ENCODE measurements at places on chromosomes 6 and 20. TPM values are rescaled to one million over a fixed set of nuclear protein-coding genes. Genes with fewer than 3 reads are reported as not detected.

- H3K36me3 ChIP-seq: no peaks in the 10 kb centered on the region
- H3K4me1 ChIP-seq: peaks cover 3% of the 10 kb centered on the region
- H3K4me3 ChIP-seq: peak within 1 kb of the TSS; percentile 65
- peak within 1 kb of the TSS; percentile 69 for H3K27ac ChIP-seq
These were observed at the start of gene ERGIC3 for GRCh38 chr20:35541783-35542662. TSS of gene ERGIC3 (plus strand) at chr20:35542078. CDS start at chr20:35542098, 20 bp downstream.

DNA sequence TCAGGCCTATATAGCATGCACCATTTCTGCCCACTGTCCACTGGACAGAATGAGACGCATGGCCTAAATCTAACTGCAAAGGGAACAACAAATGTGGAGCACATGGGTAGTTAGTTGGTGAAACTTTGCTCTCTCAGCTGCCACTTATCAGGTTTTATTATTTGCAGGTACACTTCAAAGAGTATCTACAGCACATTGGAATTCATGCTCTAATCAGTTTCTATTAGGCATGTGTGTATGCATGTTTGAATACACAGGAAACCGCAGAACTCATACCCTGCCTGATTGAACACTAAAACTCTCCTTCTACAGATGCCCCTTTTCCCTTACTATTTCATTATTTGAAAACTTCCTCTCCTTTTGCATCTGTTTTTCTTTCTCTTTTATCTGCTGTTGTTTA lies 97.4 kb upstream of the HSF2 start:
- no peaks in the 10 kb centered on the region for H3K4me1 ChIP-seq
- H3K27ac ChIP-seq: no peak overlapping the region
- DNase-seq: no peak
- no peaks in the 10 kb centered on the region for H3K27me3 ChIP-seq

GRCh38 chr6:159931112-159931511 lies 37.8 kb upstream of the IGF2R start:
- H3K4me1 ChIP-seq: no peaks in the 10 kb centered on the region
- no peak overlapping the region for H3K27ac ChIP-seq
- H3K4me3 ChIP-seq: no peak overlapping the region
- no peaks in the 10 kb centered on the region for H3K27me3 ChIP-seq
- DNase-seq: no peak
- H3K36me3 ChIP-seq: no peaks in the 10 kb centered on the region

DNA sequence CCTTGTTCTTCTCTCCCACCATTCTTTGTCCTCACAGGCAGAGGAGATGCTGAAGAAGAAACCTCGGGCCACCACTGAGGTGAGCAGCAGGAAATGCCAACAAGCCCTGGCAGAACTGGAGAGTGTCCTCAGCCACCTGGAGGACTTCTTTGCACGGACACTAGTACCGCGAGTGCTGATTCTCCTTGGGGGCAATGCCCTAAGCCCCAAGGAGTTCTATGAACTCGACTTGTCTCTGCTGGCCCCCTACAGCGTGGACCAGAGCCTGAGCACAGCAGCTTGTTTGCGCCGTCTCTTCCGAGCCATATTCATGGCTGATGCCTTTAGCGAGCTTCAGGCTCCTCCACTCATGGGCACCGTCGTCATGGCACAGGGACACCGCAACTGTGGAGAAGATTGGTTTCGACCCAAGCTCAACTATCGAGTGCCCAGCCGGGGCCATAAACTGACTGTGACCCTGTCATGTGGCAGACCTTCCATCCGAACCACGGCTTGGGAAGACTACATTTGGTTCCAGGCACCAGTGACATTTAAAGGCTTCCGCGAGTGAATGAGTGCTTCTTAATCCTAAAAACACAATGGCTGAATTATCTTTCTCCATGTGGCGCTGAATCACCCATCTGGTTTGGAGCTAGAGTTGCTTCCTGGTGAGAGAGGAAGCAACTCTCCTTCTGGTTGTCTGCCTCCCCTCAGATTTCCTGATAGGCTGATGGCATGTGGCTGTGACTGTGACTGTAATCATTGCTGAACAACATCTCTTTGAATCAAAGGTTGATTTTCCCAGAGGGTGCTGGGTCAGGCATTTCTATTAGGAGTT lies 4.6 kb downstream of the MAD2L1BP start:
- H3K4me1 ChIP-seq: peaks cover 3% of the 10 kb centered on the region
- DNase-seq: no peak
- no peak overlapping the region for H3K27ac ChIP-seq
- H3K36me3 ChIP-seq: no peaks in the 10 kb centered on the region

DNA sequence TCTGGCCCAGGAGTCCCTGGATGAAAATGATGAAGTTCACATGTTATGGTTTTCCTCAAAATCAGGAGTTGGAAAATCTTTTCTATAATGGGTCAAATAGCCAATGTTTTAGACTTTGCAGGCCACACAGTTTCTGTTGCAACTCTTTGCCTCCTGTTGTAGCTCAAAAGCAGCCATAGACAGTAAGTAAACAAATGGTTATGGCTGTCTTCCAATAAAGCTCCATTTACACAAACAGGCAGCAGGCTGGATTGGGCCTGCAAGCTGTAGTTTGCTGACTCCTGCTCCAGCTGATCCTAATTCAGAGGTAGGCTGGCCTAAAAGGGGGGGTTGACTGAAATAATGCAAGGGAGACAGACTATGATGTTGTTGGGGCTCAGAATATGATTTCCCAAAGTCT lies 33.0 kb downstream of the METTL24 start:
- H3K36me3 ChIP-seq: no peaks in the 10 kb centered on the region
- H3K27me3 ChIP-seq: no peaks in the 10 kb centered on the region
- H3K4me1 ChIP-seq: no peaks in the 10 kb centered on the region
- H3K27ac ChIP-seq: peak overlapping the region; percentile 61

DNA sequence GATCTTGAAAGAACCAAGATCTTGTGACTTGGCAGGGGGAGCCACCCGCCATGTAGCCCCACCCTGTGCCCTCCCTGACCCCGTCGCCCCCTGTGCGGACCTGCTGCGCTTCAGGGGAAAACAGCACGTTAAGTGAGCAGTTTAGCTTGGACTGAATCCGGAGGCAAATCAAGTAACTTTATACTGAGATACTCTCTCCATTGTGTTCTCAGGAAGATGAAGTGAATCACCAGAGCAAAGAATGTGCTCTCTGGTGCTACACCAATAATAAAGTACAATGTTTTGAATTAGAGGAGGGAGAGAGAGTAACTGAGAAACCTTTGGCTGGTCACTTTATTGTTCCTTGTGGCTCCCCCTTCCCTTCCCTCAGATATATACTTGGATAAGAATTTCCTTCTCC lies 83.4 kb downstream of the TXNDC5 start:
- DNase-seq: no peak
- H3K27ac ChIP-seq: peak overlapping the region; percentile 36
- H3K4me3 ChIP-seq: no peak overlapping the region
- no peaks in the 10 kb centered on the region for H3K4me1 ChIP-seq
- H3K27me3 ChIP-seq: no peaks in the 10 kb centered on the region
- H3K36me3 ChIP-seq: no peaks in the 10 kb centered on the region

GRCh38 chr20:47479506-47479905 lies 22.2 kb upstream of the NCOA3 start:
- no peak overlapping the region for H3K4me3 ChIP-seq
- H3K27ac ChIP-seq: no peak overlapping the region
- H3K27me3 ChIP-seq: no peaks in the 10 kb centered on the region
- no peak for DNase-seq
- no peaks in the 10 kb centered on the region for H3K36me3 ChIP-seq

- no peaks in the 10 kb centered on the region for H3K27me3 ChIP-seq
- H3K27ac ChIP-seq: no peak overlapping the region
- DNase-seq: no peak
- no peak overlapping the region for H3K4me3 ChIP-seq
- no peaks in the 10 kb centered on the region for H3K36me3 ChIP-seq
These were observed 70.3 kb downstream of the SESN1 start for GRCh38 chr6:109024368-109024767.

DNA sequence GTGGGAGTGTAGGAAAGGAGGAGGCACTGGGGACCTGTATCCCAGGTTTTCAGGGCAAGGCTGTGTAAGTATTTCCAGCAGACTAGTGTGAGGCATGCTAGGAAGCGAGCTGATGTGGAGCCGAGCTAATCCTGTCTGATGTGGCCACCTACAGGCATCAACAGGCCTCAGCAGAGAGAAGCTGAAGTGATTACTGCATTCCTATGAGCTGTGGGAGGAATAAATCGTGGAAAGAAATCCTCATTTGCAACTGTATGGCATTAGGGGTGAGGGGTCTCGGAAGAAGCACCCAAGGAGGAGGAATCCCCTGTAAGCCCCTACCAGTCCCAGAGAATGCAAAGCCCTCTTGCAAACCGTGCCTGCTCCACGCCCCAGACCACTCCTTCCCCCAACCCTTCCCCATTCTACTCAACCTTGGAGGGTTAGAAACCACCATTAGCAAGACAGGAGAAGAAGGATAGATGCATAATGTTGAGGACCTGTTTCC lies 41.6 kb downstream of the C6orf15 start:
- DNase-seq: peak; percentile 24
- H3K4me1 ChIP-seq: no peaks in the 10 kb centered on the region
- no peaks in the 10 kb centered on the region for H3K27me3 ChIP-seq
- no peaks in the 10 kb centered on the region for H3K36me3 ChIP-seq

DNA sequence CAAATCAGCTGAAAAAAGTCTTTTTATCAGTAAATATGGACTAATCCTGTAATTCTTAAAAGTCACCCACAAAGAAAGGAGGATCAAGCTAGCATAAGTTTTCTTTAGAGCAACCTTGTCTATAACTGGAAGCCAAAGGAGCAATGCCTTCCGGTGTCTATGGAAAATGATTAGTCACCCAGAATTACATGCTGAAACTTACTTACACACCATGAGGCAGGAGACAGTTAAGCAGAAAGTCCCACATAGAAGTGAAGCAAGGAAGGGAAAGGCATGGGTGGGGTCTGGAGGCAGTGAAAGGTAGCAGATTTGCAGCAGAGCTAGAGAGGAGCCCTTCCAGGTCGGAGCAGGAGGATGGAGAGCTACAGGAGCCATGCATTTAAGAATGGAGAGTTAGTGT lies 153.7 kb upstream of the RIPOR2 start:
- peak overlapping the region; percentile 53 for H3K27ac ChIP-seq
- no peak overlapping the region for H3K4me3 ChIP-seq
- no peaks in the 10 kb centered on the region for H3K36me3 ChIP-seq
- no peaks in the 10 kb centered on the region for H3K27me3 ChIP-seq
- H3K4me1 ChIP-seq: no peaks in the 10 kb centered on the region

- no peaks in the 10 kb centered on the region for H3K36me3 ChIP-seq
- no peak overlapping the region for H3K4me3 ChIP-seq
- H3K27me3 ChIP-seq: no peaks in the 10 kb centered on the region
- DNase-seq: no peak
- no peaks in the 10 kb centered on the region for H3K4me1 ChIP-seq
These were observed 247.5 kb downstream of the TMEM242 start for GRCh38 chr6:157075549-157076450.

- no peak overlapping the region for H3K4me3 ChIP-seq
- no peak overlapping the region for H3K27ac ChIP-seq
- no peaks in the 10 kb centered on the region for H3K36me3 ChIP-seq
- DNase-seq: no peak
These were observed 30.8 kb upstream of the CD2AP start for GRCh38 chr6:47446669-47447330.

- no peak overlapping the region for H3K4me3 ChIP-seq
- no peak for DNase-seq
- no peaks in the 10 kb centered on the region for H3K36me3 ChIP-seq
- H3K4me1 ChIP-seq: no peaks in the 10 kb centered on the region
- no peaks in the 10 kb centered on the region for H3K27me3 ChIP-seq
These were observed 44.2 kb upstream of the TNFRSF21 start for GRCh38 chr6:47353871-47354270.

DNA sequence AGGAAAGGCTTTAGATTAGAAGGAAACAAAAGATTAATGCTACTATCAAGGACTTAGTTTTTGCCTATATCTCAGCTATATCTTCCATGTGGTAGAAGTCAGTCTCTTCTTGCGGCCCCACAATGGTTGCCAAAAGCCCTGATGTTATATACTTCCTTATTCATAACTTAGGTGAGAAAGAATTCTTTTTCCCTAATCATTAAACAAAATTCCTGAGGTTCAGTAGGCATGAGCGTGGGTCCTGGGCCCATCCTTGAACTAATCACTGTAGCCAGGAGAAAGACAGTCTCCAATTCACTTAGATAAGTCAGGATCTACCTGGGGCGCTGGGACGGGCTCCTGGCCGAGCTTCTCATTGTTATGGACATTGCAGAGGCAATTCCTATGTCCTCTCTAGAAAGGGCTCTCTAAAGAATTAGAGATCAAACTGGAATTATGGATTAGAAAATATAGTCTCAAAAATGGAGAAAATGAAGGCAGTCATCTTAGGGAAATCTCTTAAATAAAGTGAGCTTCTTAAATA lies 134.3 kb downstream of the KIF6 start:
- no peaks in the 10 kb centered on the region for H3K36me3 ChIP-seq
- H3K27me3 ChIP-seq: no peaks in the 10 kb centered on the region
- H3K27ac ChIP-seq: no peak overlapping the region
- H3K4me3 ChIP-seq: no peak overlapping the region
- no peaks in the 10 kb centered on the region for H3K4me1 ChIP-seq

- no peak for DNase-seq
- H3K4me3 ChIP-seq: no peak overlapping the region
- no peaks in the 10 kb centered on the region for H3K36me3 ChIP-seq
- H3K27ac ChIP-seq: no peak overlapping the region
- H3K27me3 ChIP-seq: no peaks in the 10 kb centered on the region
These were observed 6.0 kb downstream of the CEP85L start for GRCh38 chr6:118645395-118645794.

DNA sequence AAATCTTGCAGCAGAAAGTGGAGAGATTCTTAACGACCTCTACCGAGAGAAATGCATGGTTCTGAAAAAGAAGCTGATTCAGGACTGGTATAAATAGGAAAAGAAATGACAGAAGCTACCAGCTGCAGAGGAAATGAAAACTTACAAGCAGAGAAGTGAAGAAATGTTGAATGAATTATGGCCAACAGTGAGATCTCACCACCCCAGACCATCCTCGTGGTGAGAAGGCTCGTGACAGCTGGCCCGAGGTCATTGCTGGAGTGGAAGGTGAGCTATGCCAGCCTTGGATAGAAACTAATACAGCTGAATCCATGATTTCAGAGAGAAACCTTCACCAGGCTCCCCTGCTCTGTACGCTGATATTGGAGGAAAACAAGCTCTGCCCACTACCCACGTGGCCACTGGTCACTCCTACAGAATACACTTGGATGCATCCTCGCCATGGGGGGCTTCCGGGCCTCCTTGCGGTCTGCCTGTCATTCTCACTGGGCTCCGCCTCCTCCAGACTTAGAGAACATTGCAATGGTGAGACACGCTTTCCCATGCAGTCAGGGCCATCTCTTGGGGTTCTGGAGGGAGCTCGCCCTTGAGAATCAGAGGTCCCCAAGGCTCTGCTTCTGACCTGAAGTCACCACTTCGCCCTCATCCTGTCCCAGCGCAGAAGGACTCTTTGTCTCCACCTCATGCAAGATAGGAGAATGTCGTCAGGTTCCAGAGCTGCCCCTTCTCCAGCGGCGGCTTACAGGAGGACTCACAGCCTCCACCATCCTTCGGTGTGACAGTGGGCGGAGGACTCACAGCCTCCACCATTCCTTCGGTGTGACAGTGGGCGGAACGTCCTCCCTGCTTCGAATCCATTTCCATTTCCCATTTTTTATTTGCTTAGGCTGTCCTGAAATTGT lies 10.6 kb upstream of the TUBB2B start:
- no peaks in the 10 kb centered on the region for H3K36me3 ChIP-seq
- no peak overlapping the region for H3K27ac ChIP-seq
- H3K4me3 ChIP-seq: no peak overlapping the region
- H3K27me3 ChIP-seq: peaks cover under 1% of the 10 kb centered on the region
- no peaks in the 10 kb centered on the region for H3K4me1 ChIP-seq
- no peak for DNase-seq

Gene C20orf141
- total RNA-seq: not detected

Gene RBBP8NL
- 0.35 TPM for total RNA-seq

Gene JARID2
- 3.2 TPM for total RNA-seq

Gene TRIM40
- not detected for total RNA-seq

Gene GPSM3
- total RNA-seq: 2.3 TPM

Gene TRIM31
- total RNA-seq: not detected

Gene MAP3K5
- total RNA-seq: 21.0 TPM

Gene LY6G6D
- total RNA-seq: not detected

Gene HLA-DQA1
- 14.4 TPM for total RNA-seq

Gene WFDC5
- total RNA-seq: not detected

All from uterus (tissue), 4 donors.